ENCODE measurements at places on chromosomes 7 and 10.

DNA sequence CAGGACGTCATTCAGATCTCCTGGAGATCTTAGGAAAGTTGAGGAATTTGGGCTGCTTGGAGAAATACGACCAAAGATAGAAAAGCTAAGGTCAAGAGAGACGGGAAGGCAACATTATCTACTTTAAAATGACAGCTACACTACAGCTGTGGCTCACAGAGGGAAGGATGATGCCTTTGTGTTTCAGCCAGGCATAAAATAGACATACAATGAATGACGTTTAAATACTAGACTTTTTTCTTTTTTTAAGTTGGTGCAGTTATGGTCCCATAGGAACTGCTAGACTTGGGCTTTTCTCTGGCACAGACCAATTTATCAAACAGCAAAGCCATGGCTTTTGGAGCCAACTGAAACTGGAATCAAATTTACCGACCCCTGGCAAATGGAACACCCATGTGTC is 164.8 kb downstream of the MAGI2 start:
- DNase-seq: no peak

- no peak for DNase-seq
Observed at GRCh38 chr7:140261522-140261921, 84.7 kb upstream of the KDM7A start.

DNA sequence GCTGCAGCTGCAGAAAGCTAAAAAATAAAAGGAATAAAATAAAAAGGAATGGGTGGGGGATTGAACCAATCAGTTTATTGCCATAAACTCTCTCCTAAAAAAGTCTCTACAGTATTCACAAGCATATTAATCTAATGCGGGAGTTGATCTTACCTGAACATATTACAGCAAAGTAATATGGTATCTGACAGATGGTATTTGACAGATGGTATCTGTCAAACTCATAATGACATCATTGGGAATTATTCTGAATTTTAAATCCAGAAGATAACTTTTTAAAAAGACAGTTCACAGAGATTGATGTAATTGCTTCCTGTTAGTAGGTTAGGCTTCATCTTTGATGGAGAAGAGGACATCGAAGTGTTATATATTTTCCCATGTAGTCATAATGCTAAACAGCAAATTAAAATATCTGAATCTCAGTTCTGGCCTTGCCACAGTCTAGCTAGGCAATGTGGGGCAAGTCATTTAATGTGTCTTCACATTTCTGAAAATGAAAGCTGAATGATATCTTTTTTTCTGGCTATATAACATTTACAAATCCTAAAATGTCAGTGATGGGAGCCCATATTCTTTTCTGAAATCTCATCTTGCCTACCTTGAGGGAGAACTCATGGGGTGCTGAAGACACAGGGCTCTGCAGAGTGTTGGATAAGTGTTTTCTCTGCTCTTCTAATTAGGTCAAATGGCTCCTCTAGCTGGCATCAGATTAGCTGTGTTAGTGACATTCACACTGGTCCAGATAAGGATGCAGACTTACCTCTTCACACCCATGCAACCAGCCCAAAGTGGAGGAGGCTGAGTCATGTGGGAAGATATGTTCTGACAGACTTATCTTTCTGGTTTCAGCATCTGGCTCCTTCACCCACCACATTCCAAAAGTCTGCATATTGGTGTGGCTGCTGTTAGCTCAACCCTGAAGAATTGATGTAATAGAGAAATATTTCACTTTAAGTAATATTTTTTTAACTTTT is 2.1 kb upstream of the LIPM start:
- no peak for DNase-seq

DNA sequence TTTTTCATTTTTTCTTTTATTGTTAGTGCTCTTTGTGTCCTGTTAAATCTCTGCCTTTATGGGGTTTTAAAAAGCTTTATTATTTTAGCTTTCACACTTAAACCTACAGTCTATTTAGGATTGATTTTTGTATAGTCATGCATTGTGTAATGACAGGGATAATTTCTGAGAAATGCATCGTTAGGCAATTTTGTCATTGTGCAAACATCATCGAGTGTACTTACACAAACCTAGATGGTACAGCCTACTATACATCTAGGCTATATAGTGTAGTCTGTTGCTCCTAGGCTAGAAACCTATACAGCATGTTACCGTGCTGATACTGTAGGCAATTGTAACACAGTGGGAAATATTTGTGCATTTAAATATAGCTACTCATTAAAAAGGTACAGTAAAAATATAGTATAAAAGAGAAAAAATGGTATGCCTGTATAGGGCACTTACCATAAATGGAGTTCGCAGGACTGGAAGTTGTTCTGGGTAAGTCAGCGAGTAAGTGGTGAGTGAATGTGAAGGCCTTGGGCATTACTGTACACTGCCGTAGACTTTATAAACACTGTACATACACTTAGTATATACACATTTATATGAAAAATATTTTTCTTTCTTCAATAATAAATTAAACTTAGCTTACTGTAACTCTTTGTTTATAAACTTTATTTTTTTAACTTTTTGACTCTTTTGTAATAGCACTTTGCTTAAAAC is 16.0 kb downstream of the UBE2D1 start:
- no peak for DNase-seq

DNA sequence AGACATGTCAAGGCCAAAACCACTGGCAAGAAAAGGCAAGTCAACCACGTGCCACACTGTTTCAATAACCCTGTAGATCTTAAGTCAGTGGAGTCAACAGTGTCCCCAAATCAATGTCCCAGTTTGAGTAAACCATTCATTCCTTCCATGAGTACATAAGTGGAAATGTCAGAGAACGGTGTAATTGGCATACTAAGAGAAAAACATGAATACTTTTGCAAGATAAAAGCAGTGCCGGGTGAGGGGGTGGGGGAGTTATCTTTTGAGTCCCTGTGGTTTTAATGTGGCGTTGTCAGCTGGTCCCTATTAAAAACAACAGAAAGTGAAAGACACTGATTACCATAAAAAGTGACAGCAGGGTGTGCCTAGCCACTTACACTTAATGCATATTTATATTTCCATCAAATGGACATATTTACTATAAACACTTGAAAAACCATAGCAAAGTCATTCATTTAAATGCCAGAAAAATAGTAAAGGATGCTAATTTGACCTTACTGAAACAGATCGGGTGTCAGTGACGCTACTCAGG is 37.8 kb downstream of the RSU1 start:
- no peak for DNase-seq

DNA sequence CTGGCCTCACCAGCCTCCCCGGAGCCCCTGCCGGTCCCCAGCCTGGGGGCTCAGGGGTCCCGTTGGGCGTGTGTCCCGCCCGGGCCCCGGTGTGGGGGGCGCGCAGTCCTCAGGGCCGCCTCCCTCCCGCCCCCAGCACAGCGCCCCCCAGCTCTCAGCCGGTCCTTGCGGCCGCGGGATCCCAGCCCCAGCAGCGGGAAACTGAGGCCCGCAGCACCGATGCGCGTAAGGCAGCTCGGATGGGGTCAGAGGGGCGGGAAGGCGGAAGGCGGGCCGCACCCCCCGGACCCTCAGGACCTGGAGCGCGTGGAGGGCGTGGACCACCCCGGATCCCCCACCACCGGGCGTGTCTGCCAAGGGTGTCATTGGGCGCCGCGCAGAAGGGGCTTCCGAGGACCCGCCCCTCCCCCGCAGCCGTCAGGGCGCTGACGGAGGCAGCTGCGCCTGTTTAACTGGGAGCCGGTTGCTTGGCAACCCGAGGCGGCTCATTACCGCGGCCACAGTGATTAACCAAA is 14.9 kb downstream of the UNCX start:
- DNase-seq: no peak

GRCh38 chr10:122379041-122379440 is 4.5 kb downstream of the PLEKHA1 start:
- DNase-seq: no peak

DNA sequence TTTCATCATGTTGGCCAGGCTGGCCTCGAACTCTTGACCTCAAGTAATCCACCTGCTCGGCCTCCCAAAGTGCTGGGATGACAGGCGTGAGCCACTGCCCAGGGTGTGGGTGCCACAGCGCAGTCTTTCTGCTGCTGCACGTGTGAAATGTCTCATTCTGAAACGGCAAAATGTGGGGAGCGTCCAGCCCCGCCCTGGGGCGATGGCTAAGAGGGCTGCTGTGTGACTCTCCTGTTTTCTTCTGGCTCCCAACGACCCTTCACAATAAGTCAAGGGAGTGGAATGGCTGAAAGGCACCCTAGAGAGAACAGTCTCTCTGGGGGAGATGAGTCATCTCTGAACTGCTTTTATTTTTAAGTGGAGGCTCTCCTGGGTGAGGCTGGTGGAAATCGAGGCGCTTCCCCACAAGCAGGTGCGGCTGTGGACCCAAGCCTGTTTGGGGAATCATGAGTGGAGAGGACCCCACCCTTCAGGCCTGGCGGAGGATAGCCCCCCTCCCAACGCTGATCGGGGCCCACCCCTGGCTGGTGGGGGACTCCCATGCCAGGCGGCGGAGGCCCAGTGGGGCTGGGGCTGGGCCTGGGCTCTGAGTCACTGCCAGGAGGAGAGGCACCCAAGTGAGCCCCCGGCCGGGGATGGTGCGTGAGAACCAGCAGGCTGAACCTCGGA is 18.0 kb downstream of the ADAP1 start:
- DNase-seq: no peak

DNA sequence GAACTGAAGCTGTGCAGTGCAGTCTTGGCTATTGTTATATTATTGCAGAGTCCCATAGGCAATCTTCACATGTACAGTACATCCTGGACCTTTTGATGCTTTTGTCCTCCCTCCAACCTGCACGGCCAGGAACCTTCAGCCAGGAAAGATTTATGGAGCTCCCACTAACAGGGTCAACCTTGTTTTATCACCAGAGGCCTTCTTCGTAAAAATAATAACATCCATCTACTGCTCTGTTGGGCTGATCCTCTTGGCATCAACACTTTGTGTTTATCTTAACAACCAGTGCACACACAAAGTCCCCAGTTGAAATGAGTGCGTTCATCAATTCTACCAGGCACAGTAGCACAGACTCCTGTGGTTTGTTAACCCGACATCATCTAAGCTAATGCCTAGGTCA is 72.4 kb downstream of the AGMO start:
- DNase-seq: no peak

DNA sequence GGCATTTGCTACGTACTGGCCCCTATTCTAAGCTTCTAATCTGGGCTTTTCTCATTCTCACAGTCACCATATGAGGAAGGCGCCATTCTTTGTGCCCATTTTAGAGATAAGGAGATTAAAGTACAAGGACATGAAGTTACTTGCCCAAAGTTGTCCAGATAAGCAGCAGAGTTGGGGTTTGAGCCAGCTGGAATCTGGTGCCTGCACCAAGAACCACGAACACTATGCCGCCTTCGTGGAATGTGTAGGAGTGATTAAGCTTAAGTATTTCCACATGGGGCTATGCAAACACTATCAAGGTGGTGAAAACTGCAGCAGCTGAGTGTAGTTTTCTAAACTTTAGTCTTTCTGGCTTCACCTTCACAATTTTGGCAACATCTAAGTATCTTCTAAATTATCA is 342.7 kb upstream of the ETV1 start:
- no peak for DNase-seq

DNA sequence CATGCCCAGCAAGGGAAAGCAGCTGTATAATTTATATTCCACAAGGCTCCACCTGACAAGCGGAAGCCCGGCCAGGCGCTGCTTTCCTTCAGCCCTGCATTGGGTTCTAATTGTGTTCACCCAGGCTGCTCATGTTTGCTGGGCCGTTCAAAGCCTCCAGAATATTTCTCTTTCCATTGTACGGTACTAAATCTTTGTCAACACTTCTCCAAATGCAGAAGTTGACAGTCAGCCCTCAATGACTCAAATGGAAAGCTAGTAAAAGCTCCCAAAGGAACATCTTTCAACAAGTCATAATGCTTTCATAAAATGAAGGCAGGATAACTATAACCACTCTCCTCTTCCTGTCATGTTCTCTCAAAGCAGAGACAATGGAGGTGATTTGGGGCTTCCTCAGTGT is 17.8 kb upstream of the CPXM2 start:
- no peak for DNase-seq

DNA sequence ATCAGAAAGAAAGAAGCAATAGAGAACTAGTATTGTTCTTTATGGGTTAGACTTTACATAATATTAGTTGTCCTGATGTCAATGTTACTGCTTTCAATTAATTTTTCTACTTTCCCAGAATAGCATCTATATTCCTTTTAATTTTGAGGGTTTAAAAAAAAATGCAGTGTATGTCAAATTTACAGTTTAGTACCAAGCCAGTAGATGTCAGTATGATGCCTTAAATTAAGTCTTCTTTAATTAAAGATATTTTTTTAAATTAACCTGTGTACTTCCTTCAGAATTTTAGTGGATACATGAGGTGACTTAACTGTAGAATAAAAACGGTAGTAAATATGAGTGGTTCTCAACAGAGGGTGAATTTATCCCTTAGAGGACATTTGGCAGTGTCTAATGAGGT is 35.2 kb upstream of the STOX1 start:
- no peak for DNase-seq

- DNase-seq: no peak
Observed at GRCh38 chr10:122176232-122177213, 94.6 kb upstream of the BTBD16 start.

DNA sequence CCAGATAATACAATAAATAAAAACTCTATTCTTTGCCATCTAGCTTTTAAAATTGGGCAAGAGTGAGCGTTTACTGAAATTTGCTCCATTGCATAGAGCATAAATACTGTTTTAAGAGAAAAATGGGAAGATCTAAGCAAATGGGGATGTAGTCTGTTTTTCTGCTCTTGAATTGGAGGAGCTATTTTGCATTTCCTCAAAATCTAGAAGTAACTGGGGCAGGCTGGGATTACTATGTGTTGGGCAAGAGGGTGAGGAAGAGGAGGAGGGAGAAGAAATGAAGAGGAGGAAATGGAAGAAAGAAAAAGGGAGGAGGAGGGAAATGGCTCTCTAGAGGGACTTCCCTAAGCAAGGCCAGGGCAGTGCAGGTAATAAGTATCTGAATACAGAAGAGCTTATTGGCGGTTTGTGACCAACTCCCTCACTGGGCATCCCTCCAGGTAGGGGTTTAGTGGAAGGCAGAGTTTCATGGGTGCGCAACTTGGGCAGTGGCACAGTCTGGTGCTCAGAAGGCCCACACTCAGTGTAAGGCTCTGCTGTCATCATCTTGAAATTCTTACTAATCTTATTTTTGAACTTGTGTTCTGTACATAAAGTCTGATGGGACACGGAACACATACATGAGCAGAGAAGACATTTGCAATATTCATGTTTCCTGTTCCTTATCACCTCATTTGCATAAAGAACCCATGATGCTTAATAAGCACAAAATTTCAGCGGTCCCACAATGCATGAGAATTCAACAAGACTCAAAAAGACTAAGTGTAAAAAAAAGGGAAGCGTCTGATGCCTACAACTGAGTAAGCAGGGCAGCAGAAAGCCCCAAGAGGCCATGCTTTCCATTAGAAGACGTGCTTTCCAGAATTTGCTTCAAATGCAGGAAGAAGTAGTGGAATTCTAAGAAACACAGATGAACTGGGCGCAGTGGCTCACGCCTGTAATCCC is 116.9 kb downstream of the EVX1 start:
- no peak for DNase-seq

- peak; percentile 38 for DNase-seq
Observed at GRCh38 chr7:152909683-152910544, 150.4 kb downstream of the ACTR3B start.
